ENCODE measurements at places on chromosomes 11 and 22.
A peak's percentile ranks its signal among the peaks of the same experiment; 100 is the strongest.

- no peak for DNase-seq
These were observed 225.7 kb downstream of the FAM76B start for GRCh38 chr11:95563859-95564258.

DNA sequence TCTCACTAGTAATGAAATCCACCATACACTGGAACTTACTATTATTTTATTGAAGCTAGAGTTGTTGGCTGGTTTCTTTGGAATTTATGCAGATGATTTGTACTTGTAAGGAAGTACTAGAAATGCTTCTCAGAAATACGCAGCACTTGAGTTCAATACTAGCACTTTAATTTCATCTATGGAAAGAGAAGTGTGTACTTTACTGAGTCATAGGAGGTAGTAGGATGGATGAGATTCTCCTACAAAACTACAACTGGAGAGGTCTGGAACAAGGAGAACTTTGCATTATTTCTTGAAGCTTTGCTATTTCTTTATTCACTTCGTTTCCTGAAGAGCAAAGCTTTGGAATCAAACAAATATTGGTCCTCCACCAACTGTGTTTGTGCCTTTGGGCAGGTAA is 44.1 kb upstream of the CCDC90B start:
- no peak for DNase-seq

- DNase-seq = no peak
These were observed 136.5 kb upstream of the C11orf87 start for GRCh38 chr11:109285465-109285864.

DNA sequence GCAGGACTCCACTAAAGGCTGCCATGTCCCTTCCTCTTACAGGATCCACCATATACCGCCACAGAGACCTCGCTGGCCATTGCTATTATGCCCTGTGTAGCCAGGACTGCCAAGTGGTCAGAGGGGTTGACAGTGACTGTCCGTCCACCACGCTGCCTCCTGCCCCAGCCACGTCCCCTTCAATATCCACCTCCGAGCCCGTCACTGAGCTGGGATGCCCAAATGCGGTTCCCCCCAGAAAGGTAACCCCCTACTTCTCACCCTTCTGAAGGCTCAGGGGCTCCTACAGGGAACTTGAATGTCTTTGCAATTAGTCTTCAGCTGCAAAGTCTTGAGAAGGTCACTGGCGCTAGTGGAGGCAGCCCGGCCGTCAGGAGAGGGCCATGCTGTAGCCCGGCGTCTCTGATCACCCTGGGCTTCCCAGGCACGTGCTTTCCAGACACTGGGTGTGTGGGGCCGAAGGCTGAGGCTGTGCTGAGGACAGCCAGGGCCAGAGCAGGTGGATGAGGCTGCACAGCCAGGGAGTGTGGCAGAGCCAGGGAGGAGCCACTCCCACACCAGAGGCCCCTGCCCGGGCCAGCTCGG is 30.0 kb upstream of the MUC5B start:
- DNase-seq = no peak

GRCh38 chr11:9796854-9797253 is 133.0 kb downstream of the SWAP70 start:
- no peak for DNase-seq

- no peak for DNase-seq
These were observed 84.7 kb upstream of the WNT7B start for GRCh38 chr22:46061501-46062231.

DNA sequence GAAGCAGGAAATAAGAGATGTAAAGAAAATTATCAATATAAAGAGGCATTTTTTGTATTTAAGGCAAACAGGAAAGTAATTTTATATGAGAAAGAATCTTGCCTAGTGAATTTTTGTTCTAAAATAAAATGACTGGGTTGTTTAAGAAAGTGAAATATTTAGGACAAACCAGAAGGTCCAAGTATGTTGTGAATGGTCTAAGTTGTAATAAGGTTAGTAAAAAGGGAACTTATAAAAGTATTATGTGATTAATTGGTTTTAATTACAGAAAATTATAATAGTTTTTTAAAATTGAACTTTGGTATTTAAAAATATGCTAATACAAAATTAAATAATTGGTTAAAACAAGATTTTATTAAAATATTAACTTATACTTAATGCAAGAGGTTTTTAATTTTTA is 26.6 kb upstream of the EI24 start:
- DNase-seq = no peak

- no peak for DNase-seq
These were observed 605.7 kb downstream of the METTL15 start for GRCh38 chr11:28713850-28714249.

- no peak for DNase-seq
These were observed 455.7 kb downstream of the RAB38 start for GRCh38 chr11:87719326-87720073.

DNA sequence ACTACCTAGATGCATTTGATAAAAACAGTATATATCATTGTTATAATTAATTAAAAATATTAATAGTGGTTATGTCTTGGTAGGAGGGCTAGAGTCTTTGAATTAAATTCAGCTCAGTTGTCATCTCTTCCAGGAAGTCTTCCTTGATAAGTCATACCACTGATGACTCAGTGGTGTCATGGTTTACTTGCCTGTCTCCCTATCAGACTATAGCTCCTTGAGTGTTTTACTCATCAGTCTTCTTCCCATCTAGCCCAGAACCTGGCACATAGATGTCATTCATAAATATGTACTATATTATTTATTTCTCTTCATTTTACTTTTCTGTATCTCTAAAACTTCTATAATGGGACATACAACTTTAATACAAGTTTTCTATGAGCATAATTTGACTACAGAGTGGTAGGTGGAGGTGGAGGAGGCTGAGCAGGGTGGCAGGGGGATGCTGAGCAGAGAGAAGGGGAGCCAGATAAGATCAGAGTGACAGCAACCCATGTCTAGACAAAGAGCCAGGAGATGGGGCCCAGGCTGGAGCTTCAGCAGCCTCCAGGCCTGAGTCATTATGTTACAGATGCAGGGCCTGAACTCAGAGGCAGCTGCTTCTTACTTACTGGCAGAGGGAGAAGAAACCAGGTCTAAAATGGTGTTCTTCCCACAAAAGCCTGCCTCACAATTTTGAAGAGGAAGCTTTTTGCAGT is 82.3 kb upstream of the PHOX2A start:
- no peak for DNase-seq

DNA sequence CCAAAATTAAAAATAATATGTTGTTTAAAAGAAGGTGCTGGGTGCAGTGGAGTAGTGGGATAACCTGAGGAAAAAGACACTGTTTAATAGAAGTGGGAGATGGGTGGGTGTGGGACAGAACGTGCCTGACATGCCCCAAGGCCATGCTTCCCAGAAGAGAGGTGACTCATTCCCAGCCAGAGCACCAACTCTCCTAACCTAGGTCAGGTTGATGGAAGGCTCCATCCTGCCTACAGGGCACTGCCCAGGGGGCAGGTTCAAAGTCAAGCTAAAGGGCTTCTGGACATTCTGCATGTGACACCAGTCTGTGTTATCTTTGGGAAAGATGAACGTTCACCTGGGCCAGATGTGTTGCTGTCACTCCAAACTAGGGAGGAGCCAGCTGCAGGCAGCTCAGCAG is 453.1 kb downstream of the SOX6 start:
- no peak for DNase-seq

DNA sequence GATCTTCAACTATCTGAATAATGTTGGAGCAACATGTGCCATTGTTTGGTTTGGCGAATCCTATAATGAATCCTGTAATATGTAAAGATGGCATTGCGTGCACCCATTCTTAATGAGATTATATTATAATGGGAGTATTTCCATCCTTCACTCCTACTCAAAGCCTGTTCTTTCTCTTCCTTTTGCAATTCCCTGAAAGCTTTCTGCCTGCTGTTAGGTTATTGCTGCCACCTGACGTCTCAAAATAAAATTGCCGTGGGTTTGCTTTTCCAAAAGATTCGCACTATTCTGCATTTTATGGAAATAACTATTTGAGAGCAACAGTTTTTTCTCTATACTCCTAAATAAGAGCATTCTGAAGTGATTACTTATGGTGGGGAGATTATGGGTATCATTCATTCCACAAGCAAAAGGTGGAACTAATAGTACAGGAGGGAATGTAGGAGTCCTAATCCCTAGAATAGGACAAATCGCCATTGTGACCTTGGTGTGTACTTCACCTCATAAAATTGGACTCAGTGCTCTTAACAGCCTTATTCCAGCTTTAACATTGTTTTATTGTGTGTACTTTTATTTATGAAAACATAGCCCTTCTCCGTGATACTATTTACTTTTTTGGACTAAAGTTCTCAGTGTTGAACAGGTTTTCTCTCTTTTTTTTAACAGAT is 69.6 kb upstream of the ALKBH3 start:
- DNase-seq = no peak

DNA sequence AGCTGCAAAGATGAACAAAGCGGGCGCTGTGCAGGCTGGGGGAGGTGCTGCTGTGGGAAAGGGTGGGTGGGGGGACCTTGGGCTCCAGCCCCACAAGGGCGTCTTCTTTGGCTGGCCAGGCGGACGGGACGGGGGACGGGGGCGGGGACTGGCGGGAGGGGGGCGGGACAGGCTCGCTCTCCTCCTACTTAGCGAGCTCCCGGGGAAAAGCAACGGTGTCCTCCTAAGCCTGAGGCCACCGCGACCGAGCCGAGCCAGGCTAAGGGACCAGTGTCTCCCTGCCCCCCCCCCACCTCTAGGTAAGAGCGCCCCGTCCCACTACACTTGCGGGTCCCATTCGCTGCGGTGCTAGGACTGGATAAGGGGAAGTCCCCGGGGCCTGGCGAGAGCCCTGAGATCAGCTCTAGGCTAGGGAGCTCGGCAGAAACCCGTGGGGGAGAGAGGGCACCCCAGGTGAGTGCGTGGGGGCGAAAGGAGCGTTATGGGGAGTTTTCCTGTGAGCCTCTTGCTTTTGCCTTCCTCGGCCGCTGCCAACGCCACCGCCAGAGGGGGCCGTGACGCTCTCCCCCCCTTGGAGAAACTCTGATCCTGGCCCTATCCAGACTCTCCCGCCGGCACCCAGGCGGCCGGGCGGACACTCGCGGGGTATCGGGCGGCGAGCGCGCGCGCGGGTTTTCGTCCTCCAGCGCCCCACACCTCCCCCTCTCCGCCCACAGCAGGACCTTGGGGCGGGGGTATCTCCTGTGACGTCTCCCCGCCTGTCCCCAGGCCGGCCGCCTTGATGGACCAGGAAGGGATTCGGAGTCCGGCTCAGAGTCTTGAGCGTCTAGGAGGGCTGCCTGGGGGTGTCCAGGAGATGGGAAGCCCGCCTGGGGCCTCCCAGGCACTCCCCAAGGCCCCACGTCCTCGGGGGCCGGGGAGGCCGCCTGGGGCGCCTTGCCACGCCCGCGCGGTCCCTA is at the start of gene PHLDB1:
Gene PHLDB1 (plus strand): TSS at position 215 of the 959 bp plus-strand sequence. CDS start 6,222 bp downstream, outside the sequence.
- DNase-seq = peak; percentile 58

DNA sequence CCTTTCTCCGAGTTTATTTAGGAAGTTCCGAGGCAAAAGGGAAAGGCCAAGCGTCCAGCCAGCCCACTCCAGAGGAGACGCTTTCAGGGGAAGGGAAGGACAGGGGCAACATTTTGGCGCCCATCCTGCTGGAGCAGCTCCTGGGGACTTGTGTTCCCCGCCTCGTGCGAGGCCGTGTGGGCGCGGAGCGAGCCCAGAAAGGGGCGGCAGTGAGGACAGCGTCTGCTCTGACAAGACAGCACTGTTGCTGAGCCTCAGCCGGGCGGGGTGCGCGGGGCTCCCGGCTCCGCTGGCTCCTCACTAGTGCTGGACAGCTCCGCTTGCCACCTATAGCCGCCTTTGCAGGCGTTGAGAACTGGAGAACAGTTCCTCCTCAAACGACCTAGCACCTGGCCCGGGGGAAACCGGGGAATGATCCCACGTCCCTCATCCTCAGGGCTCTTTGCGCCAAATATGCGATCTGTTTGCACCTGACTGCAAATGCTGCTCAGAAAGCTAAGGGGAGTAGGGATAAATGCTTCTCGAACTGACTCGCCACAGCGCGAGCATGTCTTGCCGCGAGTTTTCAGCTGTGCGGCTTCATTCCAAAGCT is 722 bp upstream of the GUCY1A2 start:
- DNase-seq = no peak

GRCh38 chr22:42188808-42189447 is 58.3 kb upstream of the CYP2D6 start:
- no peak for DNase-seq

DNA sequence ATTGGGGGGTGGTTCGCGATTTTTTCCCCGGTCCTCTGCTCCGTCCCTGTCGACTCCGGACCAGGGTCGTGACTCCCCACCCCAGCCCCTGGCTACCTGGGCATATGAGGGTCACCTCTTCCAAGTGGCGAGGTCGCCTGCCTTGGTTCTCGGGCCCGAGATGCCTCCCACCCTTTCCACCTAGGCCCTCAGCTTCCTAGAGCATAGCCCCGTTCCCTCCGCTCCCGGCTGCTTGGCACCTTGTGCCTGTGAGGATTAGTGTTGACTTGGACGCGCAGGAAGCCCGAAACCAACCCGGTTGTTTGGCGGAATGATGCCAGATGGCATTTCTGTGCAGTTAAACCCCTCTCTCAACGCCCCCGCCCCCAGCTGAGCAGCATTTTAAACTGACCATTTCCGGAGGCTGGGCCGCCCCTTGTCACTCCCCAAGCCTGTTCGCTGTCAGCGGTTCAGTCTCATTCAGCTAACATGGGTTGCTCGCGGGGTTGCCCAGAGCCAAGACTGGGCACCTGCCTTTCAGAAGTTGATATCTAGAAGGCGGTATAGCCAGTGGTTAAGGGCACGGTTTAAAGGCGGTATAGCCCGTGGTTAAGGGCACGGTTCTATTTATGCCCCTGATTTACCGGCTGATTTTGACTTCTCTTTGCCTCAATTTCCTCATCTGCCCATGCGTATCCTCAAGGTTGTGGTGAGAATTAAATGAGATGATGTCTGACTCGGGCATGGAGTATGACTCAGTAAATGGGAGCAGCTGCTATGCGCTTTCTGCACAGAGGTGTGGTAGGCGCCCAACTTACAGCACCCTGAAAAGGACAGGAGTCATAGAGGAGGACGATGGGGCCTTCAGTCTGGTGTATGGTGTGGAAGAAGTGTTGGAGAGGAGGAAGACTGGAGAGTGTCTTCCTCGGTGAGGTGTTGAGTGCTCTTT is 639 bp downstream of the INCENP start:
- peak; percentile 21 for DNase-seq

GRCh38 chr11:83612891-83613766 is 327.0 kb upstream of the CCDC90B start:
- DNase-seq = no peak

DNA sequence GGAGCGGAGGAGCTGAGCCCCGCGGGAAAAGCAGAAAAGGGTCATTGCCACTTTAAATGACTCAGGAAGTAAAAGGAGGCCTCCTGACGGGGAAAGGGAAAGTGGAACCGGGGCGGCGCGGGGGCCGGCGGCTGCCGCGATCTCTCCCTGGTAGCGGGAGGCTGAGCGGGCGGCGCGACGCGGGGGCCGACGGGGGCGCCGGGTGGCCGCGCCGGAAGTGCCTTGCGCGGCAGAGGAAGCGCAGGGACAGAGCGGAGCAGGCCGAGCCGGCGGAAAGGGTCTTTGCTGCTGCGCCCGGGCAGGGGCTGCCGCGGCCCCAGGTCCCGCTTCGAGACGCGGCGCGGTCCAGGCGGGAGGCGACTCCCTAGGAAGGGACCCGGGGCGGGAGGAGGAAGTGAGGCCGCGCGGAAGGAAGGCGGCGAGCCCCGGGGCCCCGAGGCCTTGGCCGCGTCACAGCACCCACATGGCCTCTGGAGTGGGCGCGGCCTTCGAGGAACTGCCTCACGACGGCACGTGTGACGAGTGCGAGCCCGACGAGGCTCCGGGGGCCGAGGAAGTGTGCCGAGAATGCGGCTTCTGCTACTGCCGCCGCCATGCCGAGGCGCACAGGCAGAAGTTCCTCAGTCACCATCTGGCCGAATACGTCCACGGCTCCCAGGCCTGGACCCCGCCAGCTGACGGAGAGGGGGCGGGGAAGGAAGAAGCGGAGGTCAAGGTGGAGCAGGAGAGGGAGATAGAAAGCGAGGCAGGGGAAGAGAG is at the start of gene TRIM44:
Gene TRIM44 (plus strand): TSS at position 127 of the 759 bp plus-strand sequence. CDS start 337 bp downstream, at position 464.
- peak; percentile 86 for DNase-seq

- DNase-seq = no peak
These were observed 2.0 kb upstream of the APOBEC3A start for GRCh38 chr22:38955250-38955905.
